ENCODE measurements at places on chromosomes 6 and 20.

GRCh38 chr20:35700625-35701148 is 1.5 kb downstream of the ROMO1 start:
- no peak for DNase-seq

DNA sequence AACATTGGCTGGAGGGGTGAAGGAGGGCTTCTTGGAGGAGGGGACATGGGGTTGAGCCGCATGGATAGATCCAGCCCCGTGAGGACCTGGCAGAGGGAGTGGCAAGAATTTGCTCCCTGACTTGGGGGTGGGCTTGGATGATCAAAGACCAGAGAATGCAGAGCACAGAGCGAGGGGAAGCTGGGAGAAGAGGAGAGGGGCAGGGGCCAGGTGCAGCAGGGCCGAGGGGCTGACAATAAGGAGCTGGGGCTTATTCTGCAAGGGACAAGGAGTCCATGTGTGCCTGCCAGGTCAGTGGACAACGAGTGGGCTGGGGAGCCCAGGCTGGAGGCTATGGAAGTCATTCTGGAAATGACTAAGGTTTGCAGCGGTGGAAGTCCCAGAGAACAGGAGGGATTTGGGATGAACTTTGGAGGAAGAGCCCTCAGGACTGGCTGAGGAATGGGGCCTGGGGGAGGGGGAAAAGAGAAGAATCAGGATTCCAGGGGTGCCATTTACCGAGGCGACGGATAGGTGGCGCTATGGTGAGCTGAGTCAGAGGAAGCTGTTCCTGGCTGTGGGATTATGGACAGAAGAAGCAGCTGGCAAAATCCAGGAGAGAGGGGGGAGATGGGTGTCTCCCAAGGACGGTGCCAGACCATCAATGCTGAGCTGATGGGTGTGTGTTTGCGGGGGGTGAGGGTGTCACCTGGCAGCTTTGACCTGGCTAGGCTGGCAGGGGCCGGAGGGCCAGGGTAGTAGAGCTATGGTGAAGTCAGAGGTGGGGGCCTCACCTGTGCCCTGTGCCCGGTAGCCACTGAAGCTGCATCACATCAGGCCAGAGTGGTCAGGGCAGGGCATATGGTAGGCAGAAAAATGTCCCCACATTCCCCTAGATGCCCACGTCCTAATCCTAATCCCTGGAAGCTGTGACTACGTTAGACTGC is 7.8 kb downstream of the KCNG1 start:
- DNase-seq: peak; percentile 70

- peak; percentile 48 for DNase-seq
Observed at GRCh38 chr6:25963426-25964123, 973 bp downstream of the TRIM38 start.

DNA sequence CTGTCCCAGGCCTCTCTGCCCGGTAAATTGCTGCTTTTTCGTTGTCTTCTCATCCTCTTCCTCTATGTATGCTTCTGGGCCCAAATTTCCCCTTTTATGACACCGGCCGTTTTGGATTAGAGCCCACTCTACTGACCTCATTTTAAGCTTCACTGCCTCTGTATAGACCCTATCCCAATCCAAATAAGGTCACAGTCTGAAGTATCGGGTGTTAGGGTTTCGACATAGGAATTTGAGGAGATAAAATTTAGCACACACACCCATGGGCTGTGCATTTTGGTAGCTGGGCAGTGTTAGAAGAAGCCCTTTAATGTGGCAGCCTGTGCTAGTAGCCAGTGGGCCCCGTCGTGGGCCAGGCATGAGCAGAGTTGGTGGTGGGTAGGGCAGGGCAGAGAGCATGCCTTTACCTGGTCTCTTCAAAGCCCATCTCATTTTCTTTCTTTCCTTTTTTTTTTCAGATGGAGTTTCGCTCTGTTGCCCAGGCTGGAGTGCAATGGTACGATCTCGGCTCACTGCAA is 27.9 kb upstream of the EZR start:
- DNase-seq: no peak

DNA sequence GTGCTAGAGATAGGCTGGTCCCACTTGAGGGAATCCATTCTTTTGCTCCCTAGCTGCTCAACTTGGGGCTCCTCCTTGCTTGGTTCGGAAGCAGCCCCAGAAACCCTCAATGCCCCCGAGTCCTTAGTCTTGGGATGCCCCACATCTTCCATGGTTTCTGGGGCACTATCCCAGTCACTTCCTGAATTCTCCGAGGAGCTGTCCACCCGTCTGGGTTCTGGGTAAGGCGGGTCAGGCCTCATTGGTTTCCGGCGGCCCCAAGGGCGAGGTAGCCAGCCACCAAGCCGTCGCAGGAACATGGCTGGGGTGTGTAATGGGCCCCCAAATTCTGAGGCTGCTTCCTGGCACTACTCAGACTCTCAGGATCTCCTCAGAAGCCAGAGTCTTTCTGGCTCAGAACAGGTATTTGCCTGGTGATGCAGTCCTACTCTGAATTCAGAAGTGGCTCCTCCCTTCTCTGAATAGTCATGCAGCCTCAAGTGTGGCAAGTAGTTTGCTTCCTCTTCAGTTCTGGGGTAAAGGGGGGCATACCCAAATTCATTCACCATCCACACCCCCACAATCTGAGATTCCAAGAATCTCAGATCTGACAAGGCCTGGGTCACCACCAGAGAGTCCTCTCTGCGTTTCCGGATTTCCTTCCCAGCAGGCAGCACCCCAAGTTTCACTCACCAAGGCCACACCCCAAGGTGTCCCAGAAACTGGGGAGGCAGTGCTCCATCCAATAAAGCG is 763 bp downstream of the C6orf47 start:
- peak; percentile 27 for DNase-seq

DNA sequence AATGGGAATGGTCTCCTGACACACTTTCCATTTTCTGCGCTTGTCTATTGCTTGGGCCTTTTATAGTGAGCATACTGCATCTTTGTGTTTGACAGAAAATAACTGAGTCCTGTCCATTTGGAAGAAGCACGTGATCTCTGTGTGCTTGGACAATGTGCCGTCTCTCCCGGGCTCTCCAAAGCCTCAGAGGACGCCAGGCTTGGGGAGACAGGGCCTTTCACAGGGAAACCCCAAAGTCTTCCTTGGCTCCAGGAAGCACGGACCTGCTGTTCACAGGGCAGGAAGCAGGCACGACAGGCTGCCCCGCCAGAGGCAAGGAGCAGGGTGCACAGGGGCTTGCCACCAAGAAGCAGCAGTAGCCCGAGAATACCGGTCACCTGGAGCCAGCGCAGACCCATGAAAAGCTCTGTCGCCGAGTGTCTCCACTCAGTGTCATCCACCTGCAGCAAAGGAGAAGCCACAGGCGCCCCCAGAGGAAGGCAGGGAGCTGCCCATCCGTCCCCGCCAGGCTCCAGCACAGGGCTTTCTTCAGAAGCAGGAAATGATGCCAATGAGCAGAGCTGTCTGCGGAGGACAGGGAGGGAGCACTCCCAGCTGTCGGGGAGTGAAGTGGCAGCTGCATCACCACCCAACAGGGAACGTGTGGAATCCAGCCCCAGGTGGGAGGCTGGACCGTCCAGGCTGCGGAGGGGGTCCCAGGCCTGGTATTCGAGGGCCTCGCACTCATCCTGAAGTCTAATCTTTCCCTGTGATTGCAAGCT is 135.1 kb downstream of the AGPAT4 start:
- no peak for DNase-seq

GRCh38 chr6:149065121-149065520 is 252.4 kb upstream of the TAB2 start:
- no peak for DNase-seq

DNA sequence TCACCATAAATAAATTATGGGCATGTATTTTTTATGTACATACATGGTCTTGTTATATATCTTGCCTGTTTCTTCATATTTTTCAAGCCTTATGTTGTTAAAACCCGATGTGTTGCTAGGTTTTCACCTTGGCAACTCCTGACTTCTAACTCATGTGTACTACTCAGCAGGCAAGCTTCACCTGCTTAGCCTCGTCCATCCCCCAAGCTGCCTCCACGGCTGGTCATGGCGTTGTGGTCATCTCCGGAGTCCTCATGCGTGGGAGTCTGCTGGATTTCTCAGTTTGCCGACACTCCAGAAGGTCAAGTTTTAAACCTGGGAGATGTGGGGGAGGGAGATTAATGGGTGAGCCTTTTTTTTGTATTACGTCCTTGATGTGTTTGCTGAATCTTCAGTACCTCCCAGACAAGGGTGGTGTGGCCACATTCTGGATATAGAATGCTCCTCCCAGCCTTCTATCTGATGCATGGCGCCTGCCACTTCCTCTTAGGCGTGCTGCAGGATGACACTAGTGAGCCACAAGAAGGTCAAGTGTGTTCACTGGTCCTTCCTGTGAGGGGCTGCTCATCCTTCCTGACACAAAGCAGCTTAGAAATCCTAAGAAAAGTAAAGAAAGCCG is 26.6 kb upstream of the EDN3 start:
- DNase-seq: no peak

- no peak for DNase-seq
Observed at GRCh38 chr20:16236589-16237241, 336.5 kb downstream of the KIF16B start.

GRCh38 chr20:17438436-17439039 is 92.6 kb downstream of the BFSP1 start:
- no peak for DNase-seq

DNA sequence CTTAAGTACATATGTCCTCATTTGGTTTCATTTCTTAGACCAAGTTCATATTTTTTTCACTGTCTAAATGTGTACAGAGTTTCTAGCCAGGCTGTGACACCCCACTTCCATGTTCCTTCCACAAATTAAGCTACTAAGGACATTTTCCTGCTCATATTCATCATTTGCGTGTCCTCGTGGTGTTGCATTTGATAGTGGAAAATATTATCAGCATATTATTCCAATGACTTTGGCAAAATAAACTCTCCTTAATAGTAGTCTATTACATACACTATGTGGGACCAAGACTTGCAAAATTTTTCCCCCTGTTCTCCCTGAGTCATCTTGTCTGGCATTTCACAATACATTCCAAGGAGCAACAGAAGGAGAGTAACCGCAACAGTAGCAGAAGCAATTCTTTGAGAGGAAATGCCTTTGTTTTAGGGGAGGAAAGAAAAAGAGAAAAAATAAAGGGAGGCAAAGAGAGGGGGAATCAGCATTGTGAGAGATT is 599.2 kb downstream of the COL12A1 start:
- DNase-seq: no peak

- DNase-seq: no peak
Observed at GRCh38 chr6:105493736-105494135, 90.9 kb upstream of the PREP start.

DNA sequence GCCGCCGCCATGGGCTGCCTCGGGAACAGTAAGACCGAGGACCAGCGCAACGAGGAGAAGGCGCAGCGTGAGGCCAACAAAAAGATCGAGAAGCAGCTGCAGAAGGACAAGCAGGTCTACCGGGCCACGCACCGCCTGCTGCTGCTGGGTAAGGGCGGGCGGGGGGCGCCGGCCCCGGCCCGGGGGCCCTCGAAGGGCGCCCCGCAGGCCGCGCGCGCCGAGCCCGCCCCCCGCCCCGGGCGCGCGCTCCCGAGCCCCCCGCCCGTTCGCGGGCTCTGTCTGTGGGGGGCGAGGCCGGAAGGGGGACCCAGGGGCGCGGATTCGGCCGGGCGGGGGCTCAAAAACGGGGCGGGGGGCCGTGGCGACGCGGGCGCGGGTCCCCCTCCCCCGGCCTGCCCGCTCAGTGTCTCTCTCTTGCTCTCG is 39.2 kb downstream of the GNAS start:
- DNase-seq: peak; percentile 83

GRCh38 chr6:14212020-14212419 is 94.4 kb downstream of the CD83 start:
- no peak for DNase-seq

Data from NCI-H526 (cell line).